Activated effector memory CD4-positive, alpha-beta T cell treated with anti-CD3 and anti-CD28 coated beads, Interleukin-2, amount 50 U/mL, for 16 hours (primary cell): ENCODE measurements at places on chromosomes 4 and X.

DNA sequence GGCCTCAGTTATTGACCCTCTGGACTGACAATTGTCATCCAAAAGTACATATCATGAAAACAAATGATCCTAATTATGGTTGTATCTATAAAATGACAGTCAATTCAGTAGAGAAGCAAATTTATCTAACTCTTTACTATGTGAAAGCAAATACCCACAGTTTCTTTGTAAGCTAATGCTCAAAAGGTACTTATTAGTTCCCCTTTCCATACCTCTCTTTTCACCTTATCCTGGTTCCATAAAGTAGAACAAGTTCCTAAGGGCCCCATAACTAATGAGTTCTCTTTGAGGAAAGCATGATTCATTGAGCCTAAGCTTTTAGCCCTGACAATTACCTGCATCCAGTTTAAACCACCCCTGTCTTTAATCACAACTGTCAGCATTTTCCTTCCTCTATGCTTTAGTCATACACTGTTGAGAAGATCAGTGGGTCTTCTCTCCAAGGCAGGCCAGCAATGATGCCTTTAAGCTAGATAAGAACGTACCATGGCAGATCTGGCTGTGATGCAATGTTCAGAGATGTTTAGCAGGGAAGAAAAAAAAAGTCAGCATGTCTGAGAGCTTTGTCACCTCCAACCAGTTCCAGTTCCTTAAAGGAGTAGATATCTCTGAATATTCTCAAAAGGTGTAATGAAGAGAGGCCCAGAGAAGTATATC is 179.7 kb upstream of the RASGEF1B start:
- no peak for DNase-seq

GRCh38 chrX:53686151-53686885 is at the start of gene HUWE1:
HUWE1 (minus strand) TSS chrX:53686719; CDS start chrX:53654107, 32,612 bp downstream.
- peak; percentile 94 for DNase-seq

DNA sequence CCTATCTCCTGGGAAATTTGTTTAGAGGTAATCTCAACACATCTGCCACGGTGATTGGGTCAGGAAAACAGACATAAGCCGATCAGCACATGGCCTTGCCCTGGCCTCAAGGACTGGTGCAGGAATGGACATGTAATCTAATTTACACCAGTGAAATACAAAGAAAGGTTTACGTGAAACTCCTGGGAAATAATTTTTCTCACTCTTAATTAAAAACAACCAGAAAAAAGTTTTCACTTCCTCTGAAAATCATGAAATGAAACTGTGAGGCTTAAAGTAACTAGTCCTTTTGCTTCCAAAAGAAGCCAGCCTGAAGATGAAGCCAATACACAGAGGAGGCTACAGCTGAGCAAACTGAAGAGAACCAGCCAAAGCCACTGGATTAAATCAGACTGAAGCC is 154.1 kb upstream of the FAM241A start:
- no peak for DNase-seq

DNA sequence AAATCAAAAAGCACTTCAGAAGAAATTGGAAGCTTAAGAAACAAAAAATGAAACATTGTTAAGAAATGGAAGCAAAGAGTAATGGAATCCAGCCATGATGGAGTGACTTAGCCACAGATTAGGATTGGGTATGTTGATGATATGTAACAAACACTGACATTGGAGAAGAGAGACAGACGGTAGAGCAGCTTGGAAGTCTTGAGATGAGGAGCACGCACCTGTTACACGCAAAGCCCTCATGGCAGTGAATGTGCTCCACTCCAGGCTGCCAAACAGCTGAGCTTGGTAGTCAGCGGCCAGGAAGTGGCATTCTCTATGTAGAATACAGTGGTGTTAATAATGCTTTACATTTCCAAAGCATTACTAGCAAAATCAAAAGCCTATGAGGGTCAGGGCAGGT is 56.9 kb upstream of the GPRIN3 start:
- DNase-seq, result no peak

DNA sequence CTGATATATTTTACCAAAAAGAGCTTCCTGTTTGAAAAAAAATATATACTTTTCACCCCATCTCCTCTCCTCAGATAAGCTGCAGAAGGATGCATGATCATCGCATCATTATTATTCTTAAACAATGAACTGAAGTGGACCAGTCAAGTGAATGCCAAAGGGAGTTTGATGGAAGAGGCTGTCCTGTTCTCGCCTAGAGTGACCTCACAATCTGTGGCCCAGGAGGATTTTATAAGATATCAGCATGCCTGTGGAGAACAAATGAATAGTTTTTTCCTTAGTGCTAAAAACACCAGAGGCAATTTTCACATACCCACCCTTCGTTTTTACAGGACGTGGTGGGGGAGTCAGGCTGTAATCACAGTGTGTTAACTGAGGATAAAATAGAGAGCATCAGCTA is 112.7 kb downstream of the USP46 start:
- no peak for DNase-seq

DNA sequence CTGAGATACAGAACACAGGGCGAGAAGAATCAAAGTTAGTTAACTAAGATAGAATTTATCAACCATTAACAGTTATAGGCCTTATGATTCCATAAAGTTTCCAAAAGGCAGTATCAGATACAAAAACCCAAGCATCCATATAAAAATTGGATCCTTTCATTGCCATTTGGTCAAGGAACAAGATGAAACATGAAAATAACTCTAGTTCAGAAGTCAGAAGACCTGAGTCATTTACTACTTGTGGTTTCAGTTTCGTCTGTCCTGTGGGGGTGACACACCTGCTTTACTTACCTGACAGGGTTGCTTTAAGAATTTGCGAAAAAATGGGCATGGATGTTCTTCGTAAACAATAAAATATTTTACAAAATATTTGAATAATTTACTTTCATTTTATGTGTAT is 130.8 kb downstream of the ANAPC10 start:
- no peak for DNase-seq

GRCh38 chr4:172946503-172946902 is 222.1 kb upstream of the GALNT7 start:
- DNase-seq, result no peak

DNA sequence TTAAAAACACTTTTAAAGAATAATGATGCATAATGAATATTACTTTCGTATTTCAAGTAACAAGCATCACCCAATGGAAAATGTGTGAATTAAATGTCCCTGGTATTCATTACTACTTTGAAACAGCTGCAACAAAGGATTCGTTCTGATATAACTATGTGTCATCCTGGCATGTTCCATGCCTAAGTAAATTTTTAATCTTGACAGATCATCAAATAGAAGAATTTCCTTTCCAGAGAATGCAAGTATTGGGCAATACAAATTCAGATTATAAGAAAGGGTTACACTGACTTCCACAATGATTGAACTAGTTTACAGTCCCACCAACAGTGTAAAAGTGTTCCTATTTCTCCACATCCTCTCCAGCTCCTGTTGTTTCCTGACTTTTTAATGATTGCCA is 105.3 kb downstream of the SPCS3 start:
- no peak for DNase-seq

- no peak for DNase-seq
Observed at GRCh38 chrX:106894978-106895452, 8.1 kb downstream of the RIPPLY1 start.

- DNase-seq, result no peak
Observed at GRCh38 chr4:84527391-84527790, 28.3 kb upstream of the NKX6-1 start.

GRCh38 chrX:134368126-134368525 is 91.8 kb upstream of the HPRT1 start:
- no peak for DNase-seq

- no peak for DNase-seq
Observed at GRCh38 chr4:148273501-148273986, 168.7 kb downstream of the NR3C2 start.

DNA sequence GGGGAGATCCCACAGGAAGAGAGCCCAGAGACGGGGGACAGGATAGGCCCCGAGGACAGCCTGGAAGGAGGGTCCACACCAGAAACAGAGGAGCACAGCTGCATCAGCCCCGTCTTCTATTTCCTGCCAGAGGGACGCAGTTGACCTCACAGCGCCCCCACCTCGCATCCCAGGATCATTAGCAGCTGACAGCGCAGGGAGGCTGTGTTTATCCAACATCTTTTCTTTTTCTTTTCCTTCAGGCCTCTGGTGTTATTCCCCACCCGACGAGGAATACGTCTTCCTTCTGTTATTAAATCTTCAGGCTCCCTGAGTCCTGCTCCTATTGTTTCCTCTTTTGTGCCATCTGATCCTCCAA is 75.4 kb downstream of the DCHS2 start:
- no peak for DNase-seq

- no peak for DNase-seq
Observed at GRCh38 chrX:5051831-5052491, 1176.7 kb downstream of the NLGN4X start.

DNA sequence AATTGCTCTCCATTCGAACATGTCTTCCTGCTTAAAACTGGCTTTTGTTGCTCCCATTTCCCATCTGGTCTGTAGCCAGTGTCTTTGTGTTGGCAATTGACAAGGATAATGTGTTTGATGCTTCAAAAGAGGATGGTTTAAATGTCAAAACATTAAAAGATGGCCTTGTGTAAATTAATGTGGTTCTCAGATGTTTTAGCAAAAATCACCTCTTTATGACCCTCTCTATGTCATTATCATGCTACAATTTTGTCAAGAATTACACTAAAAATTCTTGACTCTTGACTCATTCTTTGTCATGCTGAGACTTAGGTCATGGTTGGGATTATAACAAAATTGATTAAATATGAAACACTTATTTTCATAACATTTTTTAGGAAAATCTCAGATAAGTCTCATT is 47.4 kb downstream of the TMEM131L start:
- no peak for DNase-seq

DNA sequence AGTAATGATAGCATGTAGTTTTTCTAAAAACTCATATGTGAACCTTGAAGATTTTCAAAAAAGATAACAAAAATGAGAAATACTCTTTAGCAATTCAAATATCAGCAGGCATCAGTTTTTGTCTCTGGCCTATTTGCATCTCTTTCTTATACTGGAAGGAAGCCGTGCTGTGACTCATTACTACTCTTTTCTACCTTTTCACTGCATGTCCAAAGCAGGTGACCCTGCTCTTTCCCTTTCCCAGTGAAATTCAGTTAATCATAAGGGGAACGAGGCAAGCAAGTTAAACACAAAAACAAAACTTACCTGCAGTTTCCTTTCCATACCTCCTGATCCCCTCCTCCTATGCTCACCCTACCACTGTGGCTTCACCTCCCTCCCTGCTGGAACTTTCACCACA is 9.3 kb downstream of the SPATA4 start:
- DNase-seq, result no peak

- no peak for DNase-seq
Observed at GRCh38 chr4:5823542-5824211, 69.2 kb downstream of the CRMP1 start.

DNA sequence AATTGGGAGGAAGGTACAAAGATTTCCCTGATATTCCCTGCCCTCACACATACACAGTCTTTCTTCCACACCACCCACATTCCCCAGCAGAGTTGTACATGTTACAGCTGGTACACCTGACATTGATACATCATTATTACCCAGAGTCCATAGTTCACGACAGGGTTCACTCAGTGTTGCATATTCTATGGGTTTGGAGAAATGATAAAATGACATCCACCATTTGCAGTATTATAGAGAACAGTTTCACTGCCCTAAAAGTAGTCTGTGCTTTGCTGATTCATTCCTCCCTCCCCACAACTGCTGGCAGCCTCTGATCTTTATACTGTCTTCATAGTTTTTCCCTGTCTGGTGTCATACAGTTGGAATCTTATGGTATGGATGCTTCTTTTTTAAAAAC is 15.0 kb downstream of the AGA start:
- DNase-seq, result no peak

DNA sequence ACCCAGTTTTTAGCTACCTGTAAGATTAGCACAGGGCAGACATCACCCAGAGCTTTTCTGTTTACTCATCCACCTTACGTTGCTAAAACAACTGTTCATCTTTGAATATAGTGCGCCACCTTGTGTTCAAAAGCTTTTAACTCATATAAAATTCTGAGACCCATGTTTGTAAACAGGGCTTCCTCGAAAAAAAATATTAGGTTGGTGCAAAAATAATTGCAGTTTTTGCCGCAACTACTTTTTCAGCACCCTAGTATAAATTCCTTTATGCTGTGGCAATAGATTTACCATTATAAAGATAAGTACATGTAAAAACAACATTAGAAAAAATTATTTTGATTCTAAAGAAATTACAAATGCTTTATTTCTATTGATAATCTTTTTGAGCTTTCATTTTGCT is 147.9 kb downstream of the LRBA start:
- DNase-seq, result no peak

DNA sequence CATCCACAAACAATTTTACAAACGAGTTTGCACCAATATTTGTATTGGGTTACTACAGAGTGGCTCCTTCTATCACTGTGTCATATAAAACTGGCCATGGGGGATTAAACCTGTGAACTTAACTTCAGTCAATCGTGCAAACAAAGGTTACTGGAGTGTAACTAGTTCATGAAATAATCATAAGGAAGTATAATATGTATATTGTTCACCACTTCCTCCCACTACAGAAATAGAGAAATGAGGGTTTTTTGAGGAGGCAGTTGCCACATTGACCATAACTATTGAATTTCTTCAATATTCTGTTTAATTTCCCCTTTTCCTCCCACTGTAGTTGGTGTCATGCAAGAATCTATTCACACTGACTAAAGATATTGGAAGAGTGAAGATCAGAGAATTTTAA is at the start of gene GPR82:
Gene GPR82 (plus strand): TSS at position 356 of the 400 bp plus-strand sequence. CDS start 2,846 bp downstream, outside the sequence.
- no peak for DNase-seq

DNA sequence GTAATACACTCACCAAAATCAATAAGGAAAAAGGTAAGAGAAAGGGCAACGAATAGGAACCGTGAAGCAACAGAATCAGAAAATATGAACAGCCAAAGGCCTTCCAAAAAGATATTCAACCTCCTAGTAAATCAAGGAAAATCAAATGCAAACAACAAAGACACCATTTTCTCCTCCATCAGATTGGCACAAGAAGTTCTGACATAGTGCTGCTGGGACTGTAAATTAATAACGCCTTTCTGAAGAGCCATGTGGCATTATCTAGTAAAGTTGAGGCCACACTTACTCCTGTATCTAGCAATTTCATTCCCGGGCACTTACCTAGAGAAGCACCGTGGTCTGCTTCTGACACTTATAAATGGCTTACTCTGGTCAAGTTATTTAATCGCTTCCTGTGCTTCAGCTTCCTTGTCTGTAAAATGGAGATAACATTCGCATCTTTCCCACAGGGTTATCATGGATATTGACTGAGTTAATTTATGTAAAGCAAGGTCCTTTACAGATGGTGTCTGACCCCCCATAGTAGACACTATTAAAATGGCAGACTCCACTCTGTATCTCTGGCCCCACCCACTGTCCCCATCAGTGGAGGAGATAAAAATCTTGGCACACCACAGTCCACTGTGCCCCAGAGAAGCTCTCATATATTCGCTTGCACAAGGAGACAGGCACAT is 20.5 kb upstream of the ENPP6 start:
- no peak for DNase-seq

- peak; percentile 66 for DNase-seq
Observed at GRCh38 chr4:142405695-142406498, 440.2 kb downstream of the INPP4B start.

GRCh38 chrX:68671221-68671620 is 23.8 kb downstream of the STARD8 start:
- no peak for DNase-seq
